ENCODE measurements at places on chromosomes 5 and 9. TPM values are rescaled to one million over a fixed set of nuclear protein-coding genes. Genes with fewer than 3 reads are reported as not detected.

MYO10 gene
- 76.9 TPM for total RNA-seq

DMRT3 gene
- 0.47 TPM for total RNA-seq

ANP32B gene
- 30.8 TPM for total RNA-seq

RANBP17 gene
- total RNA-seq: 12.9 TPM

ZFP37 gene
- 0.64 TPM for total RNA-seq

DBH gene
- not detected for total RNA-seq

MAMDC4 gene
- total RNA-seq: 3.4 TPM

AK8 gene
- 1.5 TPM for total RNA-seq

NNT gene
- total RNA-seq: 44.9 TPM

ACSL6 gene
- not detected for total RNA-seq

OLFML2A gene
- 4.0 TPM for total RNA-seq

MAST4 gene
- 48.8 TPM for total RNA-seq

NLN gene
- 18.0 TPM for total RNA-seq

ANKRD18A gene
- 0.12 TPM for total RNA-seq

WDR38 gene
- not detected for total RNA-seq

STK32A gene
- not detected for total RNA-seq

ANKRD55 gene
- total RNA-seq: 0.47 TPM

PIK3R1 gene
- 22.2 TPM for total RNA-seq

PCDHA13 gene
- 0.10 TPM for total RNA-seq

FAM163B gene
- not detected for total RNA-seq

FGD3 gene
- not detected for total RNA-seq

TMC1 gene
- total RNA-seq: 0.82 TPM

PNPLA7 gene
- total RNA-seq: 2.4 TPM

NDUFS6 gene
- 92.5 TPM for total RNA-seq

LHX6 gene
- 32.0 TPM for total RNA-seq

INSL6 gene
- total RNA-seq: not detected

IL13 gene
- total RNA-seq: not detected

NUTM2G gene
- not detected for total RNA-seq

IL7R gene
- total RNA-seq: 0.82 TPM

PFN3 gene
- total RNA-seq: not detected

GPR150 gene
- 0.82 TPM for total RNA-seq

SEMA6A gene
- total RNA-seq: 9.3 TPM

SH3TC2 gene
- total RNA-seq: 2.5 TPM

STPG3 gene
- not detected for total RNA-seq

MARCHF3 gene
- 36.6 TPM for total RNA-seq

NFIB gene
- 119 TPM for total RNA-seq

ZBTB34 gene
- 12.8 TPM for total RNA-seq

Measured in glomerular endothelial cell (primary cell).